ENCODE measurements at places on chromosomes 5 and 9. TPM values are rescaled to one million over a fixed set of nuclear protein-coding genes. Genes with fewer than 3 reads are reported as not detected.

Gene EPB41L4A
- polyA plus RNA-seq, result 21.3 TPM

- no peak for DNase-seq
Measured at GRCh38 chr5:37663538-37663937, 176.3 kb downstream of the GDNF start.

Gene FUT7
- polyA plus RNA-seq, result 0.09 TPM

Gene SLC34A3
- polyA plus RNA-seq, result 2.8 TPM

Gene SLC35A4
- 79.5 TPM for polyA plus RNA-seq

DNA sequence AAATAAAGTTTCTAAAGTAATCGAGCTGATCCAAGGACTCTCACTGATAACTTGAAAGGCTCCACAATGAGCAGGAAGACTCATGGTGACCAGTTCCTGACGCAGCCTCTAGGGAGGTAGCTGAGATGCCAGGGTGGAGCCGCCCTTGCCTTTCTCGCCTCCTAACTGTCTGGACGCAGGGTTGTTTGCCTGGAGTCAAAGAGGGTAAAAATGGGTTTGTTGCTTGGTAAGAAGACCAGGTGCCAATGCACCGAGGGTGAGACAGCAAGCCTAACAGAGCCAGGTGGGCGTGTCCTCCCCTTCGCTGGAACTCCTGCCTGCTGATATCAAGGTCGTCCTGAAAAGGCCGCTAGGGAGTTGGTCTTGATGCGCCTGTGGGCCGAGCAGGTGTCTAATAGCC lies 48.6 kb upstream of the FCN1 start:
- peak; percentile 11 for DNase-seq
